ENCODE measurements at places on chromosomes 3 and 15. TPM values are rescaled to one million over a fixed set of nuclear protein-coding genes. Genes with fewer than 3 reads are reported as not detected.

- DNase-seq, result peak; percentile 74
Observed at GRCh38 chr3:159260049-159260662, 458.3 kb downstream of the MFSD1 start.

GRCh38 chr15:25185156-25185710 is 230.4 kb downstream of the SNRPN start:
- DNase-seq, result no peak

DNA sequence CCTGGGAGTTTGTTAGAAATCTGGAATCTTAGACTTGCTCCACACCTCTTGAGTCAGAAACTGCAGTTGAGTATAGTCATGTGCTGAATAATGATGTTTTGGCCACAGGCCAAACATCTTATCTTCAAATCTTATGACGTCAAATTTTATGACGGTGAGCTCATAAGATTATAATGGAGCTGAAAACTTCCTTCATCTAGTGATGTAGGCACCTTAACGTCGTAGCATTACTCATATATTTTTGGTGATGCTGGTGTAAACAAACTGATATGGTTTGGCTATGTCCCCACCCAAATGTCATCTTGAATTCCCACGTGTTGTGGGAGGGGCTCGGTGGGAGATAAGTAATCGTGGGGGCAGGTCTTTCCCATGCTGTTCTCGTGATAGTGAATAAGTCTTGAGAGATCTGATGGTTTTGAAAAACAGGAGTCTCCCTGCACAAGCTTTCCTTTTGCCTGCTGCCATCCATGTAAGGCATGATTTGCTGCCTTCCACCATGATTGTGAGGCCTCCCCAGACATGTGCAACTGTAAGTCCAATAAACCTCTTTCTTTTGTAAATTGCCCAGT is 268.0 kb upstream of the PROK2 start:
- no peak for DNase-seq

DNA sequence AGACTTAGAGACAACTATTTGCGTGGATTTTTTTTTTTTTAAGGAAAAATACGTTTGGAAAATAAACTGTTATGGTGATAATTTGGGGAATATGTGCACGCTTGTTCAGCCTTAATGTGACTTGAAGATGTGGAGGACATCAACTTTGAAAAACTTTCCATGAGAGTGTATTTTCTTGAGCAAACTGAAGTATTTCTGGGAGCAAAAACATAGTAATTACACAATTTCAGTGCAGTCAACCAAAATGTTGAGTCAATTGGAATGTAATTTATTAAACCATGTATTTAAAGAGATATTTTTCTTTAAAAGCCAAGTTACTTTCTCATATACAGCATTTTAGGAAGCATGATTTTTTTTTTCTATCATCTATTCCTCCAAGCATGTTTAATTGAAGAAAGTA is 80.3 kb upstream of the FLNB start:
- no peak for DNase-seq

- DNase-seq, result peak; percentile 100
Observed at GRCh38 chr15:94206463-94207167, 24.7 kb upstream of the MCTP2 start.

DNA sequence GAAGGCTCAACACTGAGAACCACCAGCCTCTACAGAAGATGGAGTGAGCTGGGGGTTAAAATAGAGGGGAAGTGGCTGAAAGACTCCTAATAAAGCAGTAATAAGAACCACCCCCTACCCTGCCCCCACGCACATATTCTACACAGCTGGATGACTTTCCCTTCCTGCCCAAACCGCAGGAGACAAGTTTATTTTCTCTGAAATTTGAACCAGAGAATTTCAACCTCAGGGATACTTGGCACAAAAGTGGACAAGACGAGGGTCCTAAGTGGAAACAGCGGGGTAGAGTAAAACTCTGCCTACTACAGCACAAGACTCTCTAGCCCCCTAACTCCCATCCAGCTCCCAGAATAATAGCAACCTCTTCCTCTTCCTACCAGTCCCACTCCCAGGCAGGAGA is 28.4 kb downstream of the USF3 start:
- DNase-seq, result peak; percentile 51

The GOLGA6L7 gene
- not detected for total RNA-seq

The SPATA12 gene
- total RNA-seq, result 0.14 TPM

The SPSB4 gene
- total RNA-seq, result 1.9 TPM

The LMAN1L gene
- total RNA-seq, result not detected

The IL5RA gene
- 0.10 TPM for total RNA-seq

The SAMD7 gene
- not detected for total RNA-seq
